CD4-positive, alpha-beta T cell treated with Interleukin-6 at 100 ng/mL for 8 hours (primary cell): ENCODE measurements at places on chromosomes 11 and 22.

GRCh38 chr11:45407226-45407625 lies 121.1 kb upstream of the SYT13 start:
- no peak for DNase-seq

GRCh38 chr22:16989915-16990314 lies 18.1 kb downstream of the GAB4 start:
- DNase-seq: no peak

GRCh38 chr11:100687054-100687629 lies at the start of gene ARHGAP42:
ARHGAP42 (plus strand) TSS chr11:100687288; CDS start chr11:100687679, 391 bp downstream.
- no peak for DNase-seq

DNA sequence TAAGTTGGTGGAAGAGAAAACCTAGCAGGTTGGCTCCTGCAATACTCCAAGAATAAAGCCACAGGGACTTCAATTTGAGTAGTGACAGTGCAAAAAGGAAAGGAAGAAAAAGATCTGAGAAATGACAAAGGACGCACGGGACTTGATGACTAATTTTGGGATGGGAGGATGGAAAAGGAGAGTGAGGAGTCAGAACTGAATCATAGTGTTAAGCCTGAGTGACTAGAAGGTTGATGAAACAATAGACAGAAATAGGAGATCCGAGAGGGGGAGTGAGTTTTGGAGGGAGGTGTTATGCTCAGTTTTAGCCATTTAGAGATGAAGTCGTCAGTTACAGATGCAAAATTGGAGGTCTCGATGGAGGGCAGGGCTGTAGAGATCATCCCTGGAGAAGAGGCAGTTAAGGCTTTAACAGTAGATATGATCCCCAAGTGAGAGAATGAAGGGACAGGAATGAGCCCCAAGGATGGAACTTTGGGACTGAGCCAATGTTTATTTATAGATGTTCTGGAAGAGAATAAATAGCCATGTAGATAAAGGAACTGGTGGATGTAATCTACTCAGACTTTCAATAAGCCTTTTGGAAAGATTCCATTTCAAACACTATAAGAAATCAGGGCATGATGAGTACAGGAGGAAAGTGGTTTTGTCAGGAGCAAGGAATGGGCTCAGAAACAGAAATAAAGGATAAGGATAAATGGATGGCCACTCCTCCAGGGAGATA lies 108.9 kb upstream of the NCAM1 start:
- no peak for DNase-seq

- DNase-seq: no peak
These were observed 56.7 kb upstream of the CLPB start for GRCh38 chr11:72491001-72491400.

GRCh38 chr11:74731301-74732094 lies at the start of gene CHRDL2:
CHRDL2 (minus strand) TSS chr11:74731426; CDS start chr11:74730888, 538 bp downstream.
- no peak for DNase-seq
